ENCODE measurements at places on chromosomes 2 and 18.

DNA sequence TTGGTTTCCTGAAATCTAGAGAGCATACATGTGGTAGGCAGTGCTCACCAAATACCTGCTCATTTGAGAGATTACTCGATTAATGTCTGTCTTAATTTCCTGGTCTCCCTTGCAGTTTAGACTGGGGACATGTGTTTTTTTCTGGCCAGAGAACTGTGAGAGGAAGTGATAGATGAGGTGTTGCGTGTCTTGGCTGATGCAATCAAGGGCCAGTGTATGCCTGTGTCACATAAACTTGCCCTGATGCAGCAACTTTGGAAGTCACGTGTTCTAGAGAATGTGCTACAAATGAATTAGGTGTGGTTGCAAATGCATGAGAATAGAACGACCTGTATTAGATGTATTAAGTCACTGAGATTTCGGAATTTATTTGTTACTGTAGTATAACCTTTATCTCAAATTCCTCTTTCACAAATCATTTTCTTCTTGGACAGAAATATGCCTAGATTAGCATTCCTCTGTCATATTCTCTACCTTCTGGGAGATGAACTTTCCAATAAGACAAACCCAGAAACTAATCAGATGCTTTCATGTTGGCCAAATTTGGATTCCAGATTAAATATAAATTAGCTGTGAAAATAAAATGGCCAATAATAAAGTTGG is 9.9 kb upstream of the IL1A start:
- DNase-seq: no peak

DNA sequence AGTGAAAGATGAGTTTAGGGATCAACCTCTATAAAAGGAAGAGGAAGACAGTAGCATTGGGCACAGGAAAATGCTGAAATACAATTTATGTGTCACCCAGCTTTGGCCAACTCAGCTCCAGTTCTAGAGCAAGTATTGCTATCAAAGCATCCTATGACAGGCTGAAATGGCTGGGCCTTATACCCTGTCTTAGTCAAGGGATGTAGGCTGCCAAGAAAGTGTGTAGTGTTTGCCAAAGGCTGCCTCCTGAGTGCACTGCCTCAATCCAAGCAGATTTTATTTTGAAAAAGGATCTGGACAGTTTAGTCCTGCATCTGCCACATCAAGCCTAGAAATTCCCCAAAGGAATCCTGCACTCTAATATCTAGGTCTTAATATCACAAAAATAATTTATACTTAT is 359.9 kb upstream of the ZC3H15 start:
- no peak for DNase-seq

GRCh38 chr18:63195326-63196159 is 124.0 kb downstream of the BCL2 start:
- DNase-seq: no peak

DNA sequence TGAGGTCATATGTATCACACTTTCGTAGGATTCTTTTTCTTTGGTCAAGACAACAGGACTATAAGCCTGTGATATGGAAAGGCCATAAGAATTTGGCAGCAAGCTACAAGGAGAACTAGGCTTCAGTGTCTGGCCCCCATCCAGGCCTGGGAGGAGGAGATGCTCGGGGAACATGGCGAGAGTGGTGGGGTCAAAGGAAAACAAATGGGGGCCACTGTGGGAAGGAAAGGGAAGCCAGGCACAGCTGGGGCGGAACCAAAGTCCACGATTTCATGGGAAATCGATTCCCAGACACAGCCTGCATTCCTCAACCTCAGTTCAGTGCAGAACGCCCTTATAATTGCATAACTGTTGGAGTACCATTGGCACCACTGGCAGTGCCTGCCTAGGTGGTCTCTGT is 58.2 kb downstream of the MBP start:
- DNase-seq: no peak

GRCh38 chr2:74528600-74529356 is 728 bp downstream of the AUP1 start:
- no peak for DNase-seq

GRCh38 chr2:171244466-171244969 is 83.8 kb upstream of the TLK1 start:
- no peak for DNase-seq

- DNase-seq: no peak
Observed at GRCh38 chr2:223641082-223641481, 38.9 kb upstream of the SCG2 start.

GRCh38 chr2:156702541-156702940 is 266.4 kb downstream of the GPD2 start:
- no peak for DNase-seq

- DNase-seq: no peak
Observed at GRCh38 chr2:136361521-136361920, 243.6 kb upstream of the CXCR4 start.

GRCh38 chr2:7725171-7725849 is 808.1 kb downstream of the RNF144A start:
- no peak for DNase-seq

GRCh38 chr2:2294183-2294690 is 36.8 kb downstream of the MYT1L start:
- DNase-seq: no peak

DNA sequence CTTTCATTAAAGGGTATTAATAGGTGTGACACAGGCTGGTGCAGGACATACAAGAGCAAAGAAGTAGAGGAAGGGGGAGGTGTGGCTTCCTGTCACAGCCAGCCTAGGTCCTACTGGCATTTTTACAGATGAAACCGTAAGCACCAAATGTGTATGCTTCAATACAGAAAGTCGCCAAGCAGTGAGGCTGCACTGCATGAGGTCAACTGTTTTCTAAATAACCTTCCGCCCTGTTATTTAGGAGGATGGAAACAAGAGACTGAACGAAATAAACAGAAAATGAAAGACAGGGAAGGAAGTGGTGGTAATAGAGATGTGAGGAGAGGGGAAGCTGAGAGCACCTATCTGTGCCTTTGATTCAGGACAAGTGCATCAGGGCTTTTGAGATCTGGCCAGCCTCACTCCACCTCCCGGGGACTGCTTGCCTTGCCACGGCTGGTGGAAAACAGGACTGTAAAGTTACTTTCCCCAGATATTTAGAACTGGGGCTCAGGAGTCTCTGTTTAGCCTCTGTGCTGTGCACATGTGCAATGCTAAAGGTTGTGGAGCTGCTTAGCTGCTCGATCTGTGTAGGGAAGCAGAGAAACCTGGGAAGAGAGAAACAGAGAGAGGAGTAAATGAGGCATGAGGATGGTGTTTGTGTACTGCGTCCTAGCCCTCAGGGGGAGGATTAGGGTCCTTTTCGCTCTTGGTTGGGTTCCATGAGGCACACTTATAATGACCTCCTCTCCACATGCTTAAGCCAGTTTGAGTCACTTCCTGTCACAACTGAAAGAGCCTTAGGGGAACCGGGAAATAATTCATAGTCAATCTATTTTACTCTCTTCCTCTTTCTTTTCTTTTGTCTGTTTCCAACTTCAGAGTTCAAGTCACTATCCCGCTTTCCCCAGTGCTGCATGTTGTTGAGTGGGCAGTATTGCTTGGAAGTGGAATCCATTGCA is 62.3 kb upstream of the BOD1L2 start:
- no peak for DNase-seq

GRCh38 chr2:156505696-156506095 is 69.5 kb downstream of the GPD2 start:
- no peak for DNase-seq

GRCh38 chr18:79379251-79379905 is 16.4 kb upstream of the NFATC1 start:
- DNase-seq: no peak

DNA sequence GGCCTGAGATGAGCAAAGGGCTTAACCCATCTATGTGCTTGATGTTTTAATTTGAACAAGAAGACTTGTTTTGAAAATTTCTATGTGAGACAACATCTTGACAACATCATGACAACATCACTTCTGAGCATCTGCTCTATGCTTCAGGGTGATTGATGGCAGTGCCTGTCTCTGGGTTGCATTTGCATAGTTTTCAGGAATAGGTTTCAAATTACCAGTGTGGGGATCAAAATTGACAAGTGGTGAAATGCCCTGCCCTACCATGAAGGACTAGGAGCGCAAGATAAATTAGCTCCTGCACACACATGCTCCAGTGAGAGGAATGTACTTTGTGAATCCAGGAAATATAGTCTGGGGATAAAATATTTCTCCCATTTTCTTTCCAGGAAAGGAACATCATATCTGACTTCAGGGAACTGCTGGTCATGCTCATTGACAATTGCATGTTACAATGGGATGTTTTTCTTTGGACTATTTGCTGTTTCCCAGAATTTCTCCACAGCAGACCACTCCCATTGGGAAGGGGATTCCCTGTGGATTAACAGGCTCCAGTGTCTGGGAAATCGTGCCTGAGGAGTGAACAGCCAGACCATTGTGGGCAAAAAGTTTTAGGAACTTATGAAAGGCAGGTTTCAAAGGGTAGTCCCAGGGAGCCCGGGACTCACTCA is 45.3 kb upstream of the IL1R2 start:
- no peak for DNase-seq

DNA sequence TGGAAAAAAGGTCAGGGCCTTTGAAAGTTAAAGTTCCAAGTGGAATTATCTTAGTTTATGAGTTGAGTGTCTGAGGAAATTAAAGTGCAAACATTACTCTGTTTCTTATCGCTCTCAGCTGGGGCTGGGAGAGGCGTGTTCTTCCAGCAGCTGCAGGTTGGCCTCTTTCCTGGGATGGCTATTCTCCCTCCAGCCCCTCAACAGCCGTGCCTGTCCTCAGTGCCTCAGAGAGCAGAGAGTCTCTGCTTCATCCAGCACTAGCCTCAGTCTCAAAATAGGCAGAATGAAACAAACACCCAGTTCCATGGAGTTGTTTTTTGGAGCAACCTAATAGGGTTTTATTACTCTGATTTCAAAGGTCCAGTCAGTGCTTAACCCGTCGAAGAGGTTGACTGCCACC is 298.1 kb downstream of the GALR1 start:
- no peak for DNase-seq

Measured in stimulated activated CD8-positive, alpha-beta memory T cell treated with anti-CD3 and anti-CD28 coated beads, Interleukin-4, amount 100 ng/mL, for 4 hours (primary cell).